Mesothelial cell of epicardium (in vitro differentiated cells): ENCODE measurements at places on chromosomes 3 and 15. TPM values are rescaled to one million over a fixed set of nuclear protein-coding genes. Genes with fewer than 3 reads are reported as not detected.

Gene ALDH1A3
- not detected in 3 replicates for total RNA-seq

Gene DUOX2
- 1.5 to 2.3 TPM (median 1.6 TPM) in 3 replicates for total RNA-seq

- H3K4me3 ChIP-seq = no peak overlapping the region
- H3K27ac ChIP-seq = no peak overlapping the region
- DNase-seq = no peak
- H3K36me3 ChIP-seq = no peaks in the 10 kb centered on the region
Observed at GRCh38 chr3:187678726-187679268, 8.6 kb upstream of the SST start.

DNA sequence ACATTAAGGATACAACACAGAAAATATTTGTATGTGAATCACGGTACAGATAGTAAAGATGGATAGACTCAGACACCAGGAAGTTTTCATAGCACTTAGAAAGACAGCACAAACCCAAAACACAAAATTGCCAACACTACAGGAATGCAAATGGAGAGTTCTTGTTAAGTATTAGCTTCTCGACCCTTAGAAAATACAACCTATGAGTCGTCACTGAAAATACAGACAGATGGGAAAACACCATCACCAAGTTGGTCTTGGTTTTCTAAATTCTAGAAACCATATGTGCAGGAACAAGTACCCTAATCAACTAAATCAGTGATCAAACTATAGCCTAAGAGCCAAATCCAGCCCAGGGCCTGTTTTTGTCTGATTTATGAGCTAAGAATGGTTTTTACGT lies 50.7 kb downstream of the PEAK1 start:
- no peak for DNase-seq
- no peak overlapping the region for H3K4me3 ChIP-seq
- H3K36me3 ChIP-seq = peaks cover 5% of the 10 kb centered on the region

DNA sequence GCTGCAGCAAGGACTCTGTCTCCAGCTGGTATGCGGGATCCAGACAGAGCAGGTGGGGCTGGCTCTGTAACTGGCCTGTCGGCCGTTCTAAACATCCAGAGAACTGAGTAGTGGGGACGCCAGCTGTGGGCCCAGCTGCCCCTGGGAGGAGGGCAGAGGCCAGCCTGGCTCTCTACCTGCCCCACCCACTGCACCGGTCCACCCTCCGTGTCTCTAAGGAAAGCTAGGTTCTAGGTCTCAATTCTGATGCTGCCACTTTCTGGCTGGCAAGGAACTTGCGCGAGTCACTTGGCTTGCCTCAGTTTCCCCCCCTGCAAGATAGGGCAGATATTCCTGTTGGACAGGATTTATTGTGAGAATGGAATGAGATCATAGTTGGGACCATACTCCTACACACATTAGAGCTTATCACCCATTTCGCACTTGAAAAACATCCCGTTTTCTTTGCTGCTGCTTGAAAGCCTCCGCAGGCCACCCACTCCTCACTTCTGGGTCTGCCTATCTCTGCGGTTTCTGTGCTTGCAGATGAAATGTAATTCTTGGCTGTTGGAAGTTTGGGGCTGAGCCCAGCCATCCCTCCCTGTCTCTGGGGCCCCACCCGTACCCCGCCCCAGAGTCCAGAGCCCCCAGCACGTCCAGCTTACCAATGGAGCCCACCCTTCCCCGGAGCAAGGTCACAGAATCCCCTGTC lies 65.8 kb downstream of the IQSEC1 start:
- no peak overlapping the region for H3K4me3 ChIP-seq
- no peak overlapping the region for H3K27ac ChIP-seq
- no peaks in the 10 kb centered on the region for H3K36me3 ChIP-seq
- H3K27me3 ChIP-seq = no peaks in the 10 kb centered on the region

DNA sequence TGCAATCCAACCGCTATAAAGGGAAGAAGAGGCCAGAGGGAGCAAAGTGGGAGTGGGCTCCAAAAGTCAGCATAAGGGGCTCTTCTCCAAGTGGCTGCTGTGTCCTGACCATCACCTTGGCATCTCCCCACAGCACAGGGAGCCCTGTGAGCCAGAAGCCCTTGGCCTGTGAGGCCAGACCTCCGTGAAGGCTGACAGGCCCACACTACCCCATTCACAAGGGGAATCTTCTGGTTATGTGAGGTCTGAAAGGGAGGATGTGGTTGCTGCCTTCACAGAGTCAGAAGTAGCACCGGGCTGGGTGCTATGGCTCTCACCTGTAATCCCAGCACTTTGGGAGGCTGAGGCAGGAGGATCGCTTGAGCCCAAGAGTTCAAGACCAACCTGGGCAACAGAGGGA lies 2.6 kb upstream of the ULK3 start:
- no peak overlapping the region for H3K4me3 ChIP-seq
- H3K27ac ChIP-seq = no peak overlapping the region
- peaks cover 15% of the 10 kb centered on the region for H3K4me1 ChIP-seq
- H3K27me3 ChIP-seq = no peaks in the 10 kb centered on the region

Gene IL17RB
- 1.4 to 1.7 TPM (median 1.6 TPM) in 3 replicates for total RNA-seq
